Dermis microvascular lymphatic vessel endothelial cell (primary cell): ENCODE measurements at places on chromosomes 7 and 10. TPM values are rescaled to one million over a fixed set of nuclear protein-coding genes. Genes with fewer than 3 reads are reported as not detected.

GHITM gene
- total RNA-seq = 177 and 208 TPM in 2 replicates

AKR1C8 gene
- not detected in 2 replicates for total RNA-seq

SMO gene
- total RNA-seq = 2.3 and 8.3 TPM in 2 replicates

AKR1C2 gene
- 22.7 and 53.6 TPM in 2 replicates for total RNA-seq

NKX2-3 gene
- total RNA-seq = not detected in 2 replicates

SLC18A2 gene
- under 0.01 TPM in 1 of 2 replicates, not detected in the other for total RNA-seq

GDF2 gene
- total RNA-seq = not detected in 2 replicates

RPP30 gene
- 27.3 and 36.3 TPM in 2 replicates for total RNA-seq

PON1 gene
- not detected in 2 replicates for total RNA-seq

CTAGE8 gene
- under 0.01 and 0.13 TPM in 2 replicates for total RNA-seq

PDLIM1 gene
- total RNA-seq = 51.1 and 122 TPM in 2 replicates

RSPH10B2 gene
- total RNA-seq = 0.39 and 2.3 TPM in 2 replicates

CTTNBP2 gene
- total RNA-seq = under 0.01 and 0.63 TPM in 2 replicates
